ENCODE measurements at places on chromosomes 5 and 9.

GRCh38 chr5:171055875-171056454 is 194.1 kb downstream of the RANBP17 start:
- DNase-seq, result no peak
- H3K36me3 ChIP-seq, result no peaks in the 10 kb centered on the region
- no peak overlapping the region for H3K27ac ChIP-seq
- no peaks in the 10 kb centered on the region for H3K27me3 ChIP-seq
- H3K4me3 ChIP-seq, result no peak overlapping the region

- H3K36me3 ChIP-seq, result peaks cover 20% of the 10 kb centered on the region
- H3K27ac ChIP-seq, result peak overlapping the region; percentile 96
- peak; percentile 51 for DNase-seq
- H3K4me1 ChIP-seq, result peaks cover 63% of the 10 kb centered on the region
- peak overlapping the region; percentile 98 for H3K4me3 ChIP-seq
Observed at GRCh38 chr9:91422758-91423711, 597 bp downstream of the NFIL3 start.

GRCh38 chr5:139459451-139459934 is 3.0 kb downstream of the ECSCR start:
- peaks cover 65% of the 10 kb centered on the region for H3K4me1 ChIP-seq
- peak overlapping the region; percentile 99 for H3K27ac ChIP-seq
- H3K4me3 ChIP-seq, result peak overlapping the region; percentile 81
- no peaks in the 10 kb centered on the region for H3K27me3 ChIP-seq
- no peak for DNase-seq

DNA sequence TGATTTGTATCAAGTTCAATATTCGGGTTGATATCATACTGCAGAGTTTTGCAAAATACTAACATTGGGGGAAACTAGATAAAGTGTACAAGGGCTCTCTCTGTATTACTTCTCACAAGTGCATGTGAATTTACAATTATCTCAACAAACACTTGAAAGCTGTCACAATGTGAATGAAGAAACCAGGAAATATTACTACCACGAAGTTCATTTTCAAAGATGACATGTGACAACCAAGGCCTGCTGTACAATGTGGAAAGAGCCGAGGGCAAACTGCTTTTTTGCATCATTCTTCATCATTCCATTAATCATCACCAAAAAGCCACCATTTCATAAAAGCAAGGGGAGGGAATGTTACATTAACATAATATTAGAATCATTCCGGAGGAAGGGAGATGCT is 310.0 kb downstream of the GLIS3 start:
- no peak overlapping the region for H3K27ac ChIP-seq
- no peaks in the 10 kb centered on the region for H3K4me1 ChIP-seq
- H3K27me3 ChIP-seq, result no peaks in the 10 kb centered on the region
- DNase-seq, result no peak
- no peak overlapping the region for H3K4me3 ChIP-seq

- no peak for DNase-seq
- no peaks in the 10 kb centered on the region for H3K4me1 ChIP-seq
- H3K27ac ChIP-seq, result no peak overlapping the region
Observed at GRCh38 chr5:115284021-115284420, 12.4 kb downstream of the CCDC112 start.

GRCh38 chr5:77210964-77211690 is 647 bp downstream of the PDE8B start:
- H3K27ac ChIP-seq, result no peak overlapping the region
- peaks cover 7% of the 10 kb centered on the region for H3K36me3 ChIP-seq
